ENCODE measurements at places on chromosomes 5 and 9.

GRCh38 chr9:89410022-89410421 lies 87.9 kb downstream of the SEMA4D start:
- DNase-seq, result no peak

DNA sequence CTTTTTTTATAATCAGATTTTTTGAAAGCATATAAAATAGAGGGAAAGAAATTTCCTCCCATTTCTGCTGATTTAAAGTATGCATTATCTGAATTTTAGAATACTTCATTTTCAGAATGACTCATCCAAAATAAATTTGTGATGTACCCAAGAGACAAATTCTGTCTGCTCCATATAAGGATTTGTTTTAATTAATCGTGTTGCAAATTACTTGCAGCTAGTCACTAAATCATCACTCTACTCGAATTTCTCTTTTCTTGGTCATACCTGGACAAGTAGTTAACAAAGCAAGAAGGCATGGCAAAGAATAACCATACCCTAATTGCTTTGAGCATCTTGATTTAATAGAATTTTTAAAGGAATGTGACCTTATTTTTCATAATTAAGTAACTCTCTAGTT lies 284.1 kb upstream of the GRAMD2B start:
- DNase-seq, result no peak

GRCh38 chr9:136160995-136161610 lies 42.4 kb upstream of the TMEM250 start:
- DNase-seq, result no peak

- no peak for DNase-seq
These were observed 318.9 kb upstream of the RIOK2 start for GRCh38 chr5:97501965-97502305.

DNA sequence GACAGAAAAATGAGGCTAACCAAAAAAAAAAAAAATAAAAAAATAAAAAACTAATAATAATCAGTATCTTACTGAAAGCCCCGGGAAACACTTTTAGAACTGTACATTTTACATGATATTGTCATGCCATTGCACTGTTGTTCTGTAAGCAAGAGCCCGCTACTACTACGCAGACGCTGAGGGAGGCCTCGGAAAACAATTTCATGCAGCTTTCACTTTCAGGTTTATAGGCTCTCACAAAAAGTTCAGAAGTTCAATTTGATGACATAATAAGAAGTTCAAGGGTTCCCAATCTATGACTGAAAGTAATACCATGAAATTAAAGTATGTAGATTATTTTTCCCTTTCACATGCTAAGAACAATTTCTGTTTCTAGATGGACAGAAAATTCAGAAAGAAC lies 318.3 kb upstream of the ITGA1 start:
- DNase-seq, result no peak

DNA sequence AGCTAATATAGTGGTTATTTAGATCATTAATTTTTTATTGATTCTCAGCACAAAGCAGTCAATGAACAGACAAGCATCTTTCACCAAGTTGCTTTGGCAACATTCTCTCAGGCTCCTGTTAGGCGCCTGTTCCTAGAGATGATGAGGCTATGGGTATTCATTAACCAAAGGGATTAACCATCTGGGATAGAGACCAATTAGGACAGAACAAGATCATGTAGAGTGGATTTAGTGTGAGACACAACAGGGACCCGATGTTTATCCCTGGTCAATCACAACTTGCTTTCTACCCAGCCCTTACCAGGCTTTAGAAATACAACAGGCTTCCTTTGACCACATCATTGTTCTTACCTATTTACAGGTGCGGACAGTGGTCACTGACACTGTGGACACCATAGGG lies 82.2 kb downstream of the PJA2 start:
- DNase-seq, result no peak

- DNase-seq, result no peak
These were observed 157.6 kb upstream of the RAI14 start for GRCh38 chr5:34498572-34498971.

GRCh38 chr5:54861212-54861894 lies 124.0 kb downstream of the ESM1 start:
- no peak for DNase-seq

GRCh38 chr5:171323806-171324632 lies 15.0 kb downstream of the TLX3 start:
- no peak for DNase-seq

GRCh38 chr5:1783216-1783554 lies 16.5 kb downstream of the MRPL36 start:
- DNase-seq, result no peak

GRCh38 chr9:21031091-21031807 lies at the start of gene HACD4:
HACD4 (minus strand) TSS chr9:21031640; CDS start chr9:21031590, 50 bp downstream.
- peak; percentile 37 for DNase-seq

DNA sequence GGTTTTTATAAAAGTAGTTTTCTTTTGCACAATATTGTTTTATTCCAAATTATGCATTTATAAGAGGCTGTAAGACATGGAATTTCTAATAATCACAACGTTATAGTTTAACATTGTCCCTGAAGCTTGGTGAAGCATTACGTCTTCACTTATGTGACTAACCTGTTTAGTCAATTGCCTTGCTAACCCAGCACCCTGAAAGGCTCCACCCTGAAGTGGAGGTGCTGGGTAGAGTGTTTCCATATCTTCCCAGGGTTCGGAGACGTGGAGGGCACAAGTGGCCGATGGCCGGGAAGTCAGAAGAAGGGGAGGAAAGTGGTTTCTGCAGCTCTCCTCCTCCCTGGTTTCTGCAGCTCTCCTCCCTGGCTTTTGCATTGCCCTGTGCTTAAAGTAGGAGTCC lies 83.4 kb downstream of the TRIO start:
- no peak for DNase-seq

GRCh38 chr5:120874081-120874862 lies 410.2 kb downstream of the PRR16 start:
- no peak for DNase-seq

- no peak for DNase-seq
These were observed 59.6 kb downstream of the ARHGAP26 start for GRCh38 chr5:142829801-142830220.

DNA sequence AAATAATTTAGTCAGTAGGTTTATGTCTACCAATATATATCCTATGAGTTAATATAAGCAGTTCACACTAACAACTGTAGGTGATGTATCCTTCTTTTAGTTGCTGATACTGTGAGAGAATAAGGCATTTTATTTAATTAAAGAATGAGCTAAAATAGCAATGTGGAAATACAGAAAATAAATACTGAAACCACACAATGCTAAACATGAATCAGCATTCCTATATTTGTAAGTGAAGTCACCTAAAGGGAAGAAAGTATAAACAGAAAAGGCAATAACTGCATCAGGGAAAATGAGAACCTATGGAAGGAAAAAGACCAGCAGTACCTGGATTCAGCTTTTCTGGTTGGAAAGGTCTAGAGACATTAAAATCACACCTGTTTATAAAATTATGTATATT lies 336.0 kb downstream of the PDE4D start:
- DNase-seq, result no peak

DNA sequence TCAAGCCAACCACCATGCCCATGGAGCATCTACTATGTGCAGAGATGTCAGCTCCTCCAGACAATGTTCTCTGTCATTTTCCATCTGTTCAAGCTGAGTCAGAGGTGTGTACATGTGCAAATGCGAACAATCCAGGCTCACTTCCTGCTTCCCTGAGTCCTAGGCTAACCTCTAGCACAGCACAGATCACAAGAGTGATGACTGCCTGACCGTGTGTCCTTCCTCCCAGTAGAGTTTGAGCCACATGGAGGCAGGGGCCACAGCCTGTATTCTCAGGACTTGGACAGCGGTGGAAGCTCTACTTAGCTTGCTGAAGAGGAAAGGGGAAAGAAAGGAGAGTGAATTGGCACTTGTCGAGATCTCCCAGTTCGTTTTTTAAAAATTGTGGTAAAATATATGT lies 87.2 kb downstream of the KCNIP1 start:
- no peak for DNase-seq

GRCh38 chr9:127091526-127091925 lies 30.9 kb downstream of the ANGPTL2 start:
- no peak for DNase-seq

- DNase-seq, result no peak
These were observed 984 bp upstream of the RAD23B start for GRCh38 chr9:107281922-107282667.

DNA sequence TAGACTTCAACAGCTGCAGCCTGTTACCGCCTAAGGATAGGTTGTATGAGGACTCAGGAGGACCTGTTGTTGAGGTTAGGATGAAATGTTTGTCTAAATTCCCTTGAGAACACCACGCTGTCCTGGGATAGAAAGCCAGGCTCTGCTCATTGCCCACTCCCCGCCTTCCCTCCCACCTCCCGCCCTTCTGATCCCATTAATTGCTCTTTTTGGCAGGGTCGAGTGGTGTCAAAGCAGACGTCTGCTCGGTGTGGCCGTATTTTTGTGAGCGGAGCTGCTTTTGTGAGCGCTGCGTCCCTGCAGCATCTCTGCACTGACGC lies 62.3 kb downstream of the SPATA31C2 start:
- no peak for DNase-seq

- no peak for DNase-seq
These were observed 23.7 kb downstream of the PPP3R2 start for GRCh38 chr9:101571114-101571513.

DNA sequence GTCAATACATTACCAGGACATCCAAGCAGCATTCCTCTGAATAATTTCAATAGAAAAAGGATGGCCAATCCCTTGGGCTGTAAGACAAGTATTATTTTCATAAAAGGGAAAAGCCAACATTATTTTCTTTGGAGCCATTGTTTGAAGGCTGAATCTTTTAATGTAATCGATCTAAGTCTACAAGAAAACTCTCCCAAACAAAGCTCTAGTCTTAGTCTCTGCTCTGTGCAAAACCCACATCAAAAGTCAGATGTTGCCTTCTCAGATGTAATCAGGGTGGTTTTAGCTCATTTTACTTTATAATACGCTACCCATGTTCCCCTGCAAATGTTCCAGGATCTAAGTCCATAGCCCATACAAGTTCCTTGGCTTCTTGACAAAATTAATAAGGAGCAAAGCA lies 325.6 kb downstream of the TRPM3 start:
- no peak for DNase-seq

DNA sequence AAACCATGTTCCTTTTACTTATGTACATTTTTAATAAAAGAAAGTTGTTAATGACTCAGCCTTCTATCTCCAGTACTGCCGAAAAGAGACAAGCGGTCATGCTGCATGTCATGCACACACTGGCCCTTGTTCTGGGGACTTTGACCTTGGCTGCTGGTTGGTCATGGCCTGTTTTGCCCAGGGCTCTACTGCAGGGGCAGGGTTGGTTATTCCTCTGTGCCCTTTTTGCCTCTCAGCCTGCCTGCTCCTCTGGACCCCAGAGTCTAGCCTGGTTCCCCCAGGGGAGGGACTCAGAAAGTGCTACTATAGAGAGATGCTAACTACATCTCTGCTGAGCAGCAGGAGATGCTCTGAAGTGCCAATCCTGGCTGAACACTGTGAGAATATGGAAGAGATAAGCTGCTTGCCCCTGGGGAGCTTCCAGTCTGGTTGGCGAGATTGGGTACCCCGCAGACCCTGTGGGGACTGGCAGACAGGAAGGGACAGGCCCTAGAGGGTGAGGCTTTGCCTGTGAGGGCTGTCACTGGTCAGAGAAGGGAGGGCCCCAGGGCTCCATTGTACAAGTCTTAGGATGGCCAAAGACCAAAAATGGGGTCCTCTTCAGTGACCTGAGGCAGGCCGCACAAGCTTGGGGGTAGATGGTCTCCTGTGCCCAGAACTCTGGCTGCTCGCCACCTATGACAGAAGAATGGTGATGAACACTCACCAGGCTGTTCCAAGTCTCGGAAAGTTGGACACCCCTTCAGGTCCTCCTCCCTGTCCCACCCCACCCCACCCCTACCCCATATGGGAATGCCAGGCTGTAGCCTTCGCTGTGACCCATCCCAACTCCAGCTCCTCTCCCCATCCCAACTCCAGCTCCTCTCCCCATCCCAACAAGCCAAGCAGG lies 14.3 kb downstream of the IRF1 start:
- DNase-seq, result no peak

GRCh38 chr9:36207546-36208012 lies 16.9 kb downstream of the CLTA start:
- no peak for DNase-seq

GRCh38 chr5:144428326-144428725 lies 257.7 kb downstream of the KCTD16 start:
- DNase-seq, result no peak

DNA sequence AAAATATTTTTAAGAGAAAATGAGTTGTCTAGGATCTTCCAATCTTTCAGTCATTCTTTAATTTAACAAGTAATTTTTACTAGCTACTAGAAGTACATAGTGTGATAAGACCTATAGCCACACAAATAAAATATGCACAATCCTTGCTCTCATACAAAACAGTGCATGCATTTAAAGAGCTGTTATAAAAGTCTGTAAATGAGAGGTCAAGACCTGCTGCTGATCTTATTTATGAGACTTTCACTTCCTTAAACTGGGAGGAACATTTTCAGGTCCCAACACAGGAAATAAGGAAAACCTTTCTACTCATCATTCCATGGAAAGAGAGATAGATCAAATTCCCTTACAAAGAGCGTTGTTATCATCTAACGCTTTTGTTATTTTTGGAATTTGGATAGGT lies 54.2 kb upstream of the PAM start:
- DNase-seq, result no peak

DNA sequence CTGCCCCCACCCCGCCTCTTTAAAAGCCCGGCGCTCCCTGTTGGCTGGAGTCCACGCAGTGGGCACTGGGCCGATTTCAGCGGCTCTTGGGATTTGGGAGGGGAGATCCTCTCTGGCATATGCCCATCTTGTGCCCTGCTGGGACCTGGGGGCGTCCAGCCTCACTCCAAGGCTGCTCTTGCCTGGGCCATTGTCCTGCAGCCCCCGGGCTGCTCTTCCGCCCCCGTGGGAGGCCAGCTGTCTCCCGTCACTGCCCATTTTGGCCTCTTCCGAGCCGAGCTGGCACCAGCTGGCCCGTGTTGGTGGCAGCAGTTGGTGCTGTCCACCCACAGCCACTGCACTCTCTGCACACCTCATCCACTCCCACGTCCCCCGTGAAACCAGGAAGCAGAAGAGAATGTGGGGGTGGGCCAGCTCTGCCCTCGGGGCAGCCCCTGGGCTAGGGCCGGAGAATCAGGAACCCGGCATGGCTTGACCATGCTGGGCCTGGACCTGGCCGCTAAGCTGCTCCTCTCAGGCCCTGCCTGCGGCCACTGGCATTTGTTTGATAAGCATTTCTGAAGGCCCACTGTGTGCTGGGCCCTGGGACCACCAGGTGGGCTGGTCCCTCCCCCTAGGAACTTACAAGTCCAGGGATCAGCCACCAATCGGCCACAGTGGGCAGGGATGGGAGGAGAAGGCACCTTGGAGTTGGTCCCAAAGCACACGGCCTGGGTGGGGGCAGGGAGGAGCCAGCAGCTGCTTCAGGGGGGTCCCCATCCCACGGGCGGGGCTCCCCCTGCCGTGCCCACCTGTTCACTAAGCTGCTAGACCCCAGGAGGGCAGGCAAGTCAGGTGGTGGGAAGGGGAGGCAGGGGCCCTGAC lies 2.2 kb downstream of the C8G start:
- no peak for DNase-seq

GRCh38 chr5:59893429-59894227 lies at the start of gene PDE4D:
PDE4D (minus strand) TSS chr5:59893726.
- DNase-seq, result no peak
